ENCODE measurements at places on chromosomes 11 and 22.

DNA sequence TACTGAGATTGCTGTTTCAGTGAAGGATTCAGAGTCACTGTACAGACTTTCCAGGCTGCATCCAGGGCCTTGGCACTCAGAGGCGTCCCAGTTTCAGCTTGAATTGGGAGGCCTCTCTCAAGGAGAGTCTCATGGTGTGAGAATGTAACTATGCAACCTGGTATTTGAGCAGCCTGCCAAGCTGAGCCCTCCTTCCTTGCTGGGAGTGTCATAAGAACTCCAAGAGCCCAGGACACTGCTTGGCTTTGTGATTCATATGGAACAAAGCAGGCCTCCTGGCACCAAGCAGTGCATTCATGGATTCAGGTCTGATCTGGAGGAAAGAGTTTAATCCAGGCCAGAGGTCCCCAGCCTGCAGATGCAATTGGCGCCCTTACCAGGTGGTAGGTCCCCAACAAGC is 171.7 kb downstream of the DBX1 start:
- no peak for DNase-seq

GRCh38 chr11:131278472-131278871 is 91.9 kb upstream of the NTM start:
- no peak for DNase-seq

DNA sequence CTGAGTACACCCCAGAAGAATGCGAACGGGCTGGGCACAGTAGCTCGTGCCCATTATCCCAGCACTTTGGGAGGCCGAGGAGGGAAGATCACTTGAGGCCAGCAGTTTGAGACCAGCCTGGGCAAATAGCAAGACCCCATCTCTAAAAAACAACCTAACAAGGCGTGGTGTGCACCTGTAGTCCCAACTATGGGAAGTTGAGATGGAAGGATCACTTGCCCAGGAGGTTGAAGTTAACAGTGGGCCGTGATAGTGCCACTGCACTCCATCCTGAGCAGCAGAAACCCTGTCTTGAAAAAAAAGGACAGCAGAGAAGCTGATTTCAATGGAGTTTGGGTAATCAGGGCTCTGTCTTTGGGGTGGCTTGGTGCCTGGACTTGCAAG is 3.3 kb downstream of the RPLP2 start:
- no peak for DNase-seq

DNA sequence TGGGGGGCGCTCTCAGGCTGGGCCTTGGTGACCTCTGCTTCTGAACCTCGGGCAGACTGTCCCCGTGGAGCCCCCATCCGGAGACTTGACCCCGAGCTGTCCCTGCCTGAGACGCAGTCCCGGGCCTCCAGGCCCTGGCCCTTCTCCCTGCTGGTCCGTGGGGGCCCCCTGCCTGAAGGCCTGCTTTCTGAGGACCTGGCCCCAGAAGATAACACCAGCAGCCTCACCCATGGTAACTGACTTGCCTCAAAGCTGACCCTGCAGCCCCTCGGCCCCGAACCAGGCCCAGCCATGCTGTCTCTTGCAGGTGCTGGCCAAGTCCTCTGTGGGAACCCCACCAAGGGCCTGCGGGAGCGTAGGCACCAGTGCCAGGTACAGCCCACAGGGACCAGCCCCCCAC is 8.9 kb downstream of the LMNTD2 start:
- DNase-seq, result no peak

DNA sequence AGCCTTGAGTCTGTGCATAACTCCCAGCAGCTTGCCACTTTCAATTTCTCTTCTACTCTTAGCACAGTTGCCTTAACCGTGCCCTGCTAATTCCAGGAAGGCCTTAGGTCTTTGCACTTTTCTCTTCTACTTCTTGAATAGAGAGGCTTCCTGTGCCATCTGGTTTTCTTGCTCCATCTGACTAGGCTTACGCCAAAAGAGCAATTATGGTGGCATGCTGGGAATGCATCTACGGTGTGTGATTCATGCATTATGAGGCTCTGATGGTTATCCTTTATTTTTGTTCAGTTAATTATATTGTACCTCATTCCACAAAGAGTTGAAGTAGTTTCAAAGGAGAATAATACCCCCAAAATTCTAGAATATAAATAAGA is 29.4 kb downstream of the SIK2 start:
- no peak for DNase-seq

DNA sequence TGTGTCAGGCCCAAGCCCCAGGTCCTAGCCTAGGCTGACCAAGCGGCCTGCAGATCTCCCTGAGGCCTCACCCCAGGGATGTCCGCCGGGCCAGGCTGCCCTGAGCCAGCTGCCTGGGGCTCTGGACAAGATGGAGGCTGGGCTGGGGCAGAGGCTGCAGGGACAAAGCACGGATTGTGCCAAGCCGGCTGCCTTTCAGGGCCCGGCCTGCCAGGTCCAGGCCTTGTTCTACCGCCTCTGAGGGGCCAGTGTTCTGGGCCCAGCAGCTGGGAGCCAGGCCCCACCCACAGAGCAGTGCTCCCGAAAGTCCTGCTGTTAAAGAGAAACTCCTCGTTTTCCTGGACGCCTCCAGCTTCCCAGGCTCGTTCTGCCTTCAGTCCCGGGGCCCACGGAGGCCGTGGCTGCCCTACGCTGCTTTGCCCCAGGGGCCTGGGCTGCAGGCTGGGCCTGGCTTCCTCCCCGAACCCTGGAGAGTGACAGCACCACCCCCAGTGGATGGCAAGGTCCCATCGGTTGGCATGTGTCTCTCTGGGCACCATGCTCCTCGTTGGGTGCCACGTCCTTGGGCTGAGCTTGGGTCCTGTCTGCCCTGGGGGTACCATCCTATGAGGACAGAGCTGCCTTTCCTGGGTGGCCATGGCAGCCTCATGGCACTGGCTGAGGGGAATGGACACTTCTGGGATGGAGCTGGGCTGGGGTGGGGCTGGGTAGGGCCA is 7.6 kb downstream of the BRSK2 start:
- DNase-seq, result no peak

DNA sequence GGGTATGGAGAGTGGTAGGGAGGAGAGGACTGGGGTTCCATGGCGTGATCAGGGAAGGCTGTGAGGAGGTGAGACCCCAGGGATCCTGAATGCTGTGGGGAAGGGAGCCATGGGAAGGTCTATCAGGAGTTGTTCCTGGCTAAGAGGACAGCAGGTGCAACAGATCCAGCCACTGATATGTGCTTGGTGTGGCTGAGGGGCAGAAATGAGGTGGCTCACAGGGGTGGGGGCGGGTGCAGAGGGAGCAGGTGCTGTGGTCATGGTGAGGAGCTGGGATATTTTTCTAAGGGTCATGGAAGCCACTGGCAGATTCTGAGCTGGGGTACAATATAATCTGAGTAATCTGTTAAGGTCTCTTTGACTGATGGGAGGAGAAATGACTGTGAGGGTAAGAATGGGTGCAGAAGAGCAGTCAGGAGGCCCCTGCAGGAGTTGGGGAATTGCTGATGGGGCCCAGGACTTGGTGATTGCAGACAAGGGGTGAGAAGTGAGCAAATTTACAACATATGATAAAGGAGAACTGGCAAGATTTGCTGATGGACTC is 31.3 kb upstream of the DMC1 start:
- DNase-seq, result no peak

- peak; percentile 71 for DNase-seq
Observed at GRCh38 chr11:9972989-9973388, 309.1 kb downstream of the SWAP70 start.

- no peak for DNase-seq
Observed at GRCh38 chr11:19422276-19422675, 181.5 kb upstream of the E2F8 start.

DNA sequence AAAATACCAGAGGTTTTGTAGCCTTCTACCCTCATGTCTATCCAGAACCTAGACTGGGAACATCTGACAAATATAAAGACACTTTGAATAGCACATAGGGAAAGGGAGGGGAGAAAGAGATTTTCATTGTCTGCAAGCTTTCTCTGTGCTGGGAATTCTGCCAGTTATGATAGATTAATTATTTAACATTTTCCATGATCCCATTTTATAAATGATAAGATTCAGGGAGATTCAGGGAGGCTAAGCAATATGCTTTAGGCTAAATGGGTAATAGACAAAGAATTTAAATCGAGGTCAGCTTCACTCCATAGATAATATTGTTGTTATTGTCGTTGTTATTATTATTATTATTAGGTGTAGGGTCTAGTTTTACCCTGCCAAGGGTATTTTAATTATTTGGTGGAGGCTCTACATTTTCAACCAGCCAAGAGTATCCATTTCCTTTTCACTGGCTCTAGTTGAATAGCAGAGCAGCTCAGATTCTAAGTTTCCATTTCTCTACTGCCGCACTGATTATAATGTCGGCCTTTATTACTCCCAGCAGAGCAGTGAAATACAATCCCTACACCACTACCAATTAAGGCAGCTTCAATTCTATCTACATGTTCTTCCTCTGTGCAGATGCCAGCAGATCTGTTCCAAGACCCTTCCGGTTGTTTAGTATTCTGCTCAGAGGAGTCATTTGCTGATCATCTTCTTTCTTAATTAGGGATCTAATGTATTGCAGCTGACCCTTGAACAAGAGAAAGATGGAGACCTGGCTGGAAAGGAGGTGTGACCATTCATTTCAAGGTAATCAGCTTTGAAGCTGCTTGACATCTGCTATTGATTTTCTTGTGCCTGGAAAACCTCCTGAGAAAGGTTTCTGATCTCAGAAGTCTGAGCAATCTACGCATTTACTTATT is 23.8 kb upstream of the SYN3 start:
- DNase-seq, result no peak

DNA sequence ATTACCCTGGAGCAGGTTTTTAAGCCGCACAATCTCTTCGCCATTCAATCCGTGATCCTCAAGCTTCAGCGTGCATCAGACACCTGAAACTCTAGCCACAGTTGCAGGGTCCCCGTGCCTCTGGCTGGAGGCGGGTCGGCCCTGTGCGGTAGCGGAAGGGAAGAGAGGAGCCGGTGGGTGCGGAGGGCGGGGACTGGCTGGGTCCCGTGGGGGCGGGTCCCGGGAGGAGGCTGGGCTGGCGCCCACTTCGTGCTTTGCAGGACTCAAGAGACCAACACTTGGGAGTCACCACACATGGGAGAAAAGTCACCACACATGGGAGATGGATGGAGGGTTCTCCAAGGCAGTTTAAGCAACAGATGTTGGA is 772 bp downstream of the C22orf15 start:
- DNase-seq, result peak; percentile 58

DNA sequence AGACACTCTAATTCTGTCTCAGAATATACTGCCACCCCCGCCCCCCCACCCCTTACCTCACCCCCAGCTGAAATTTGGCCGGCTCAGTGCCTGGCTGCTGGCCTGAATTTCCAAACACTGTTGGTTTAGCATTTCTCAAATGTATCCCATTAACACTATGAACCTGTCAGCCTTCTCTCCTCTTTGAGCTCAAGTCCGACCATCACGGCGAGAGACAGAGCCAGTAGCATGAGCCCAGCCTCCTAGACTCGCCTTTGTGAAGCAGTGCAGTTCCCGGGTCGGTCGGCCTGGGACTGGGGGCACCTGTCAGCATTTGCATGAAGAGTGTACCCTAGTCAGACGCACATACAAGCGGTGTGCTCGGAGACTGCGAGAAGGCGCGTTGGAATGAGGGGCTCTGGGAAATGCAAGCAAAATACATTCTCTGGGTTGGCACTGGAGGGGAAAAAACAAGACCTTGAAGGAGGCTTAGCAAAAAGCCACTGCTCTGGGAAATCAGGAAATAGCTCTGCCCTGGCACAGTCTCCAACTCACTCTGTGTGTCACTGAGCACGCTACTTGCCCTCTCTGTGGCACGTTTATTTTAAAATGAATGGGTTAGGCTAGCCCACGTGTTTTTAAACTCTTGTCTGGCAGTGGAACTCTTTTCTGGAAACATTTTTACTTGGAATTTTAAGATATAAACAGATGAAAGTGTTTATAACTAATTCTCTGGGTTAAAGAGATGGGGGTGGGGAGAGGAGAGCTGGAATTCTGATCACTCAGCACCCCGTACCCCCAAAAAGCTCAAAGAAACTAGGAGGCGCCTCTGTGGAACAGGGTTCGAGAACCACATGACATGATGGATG is 108.3 kb downstream of the TIMP3 start:
- DNase-seq, result no peak

GRCh38 chr11:76824980-76825725 is 35.6 kb upstream of the ACER3 start:
- no peak for DNase-seq

- no peak for DNase-seq
Observed at GRCh38 chr22:46088541-46089311, 61.6 kb upstream of the PPARA start.

DNA sequence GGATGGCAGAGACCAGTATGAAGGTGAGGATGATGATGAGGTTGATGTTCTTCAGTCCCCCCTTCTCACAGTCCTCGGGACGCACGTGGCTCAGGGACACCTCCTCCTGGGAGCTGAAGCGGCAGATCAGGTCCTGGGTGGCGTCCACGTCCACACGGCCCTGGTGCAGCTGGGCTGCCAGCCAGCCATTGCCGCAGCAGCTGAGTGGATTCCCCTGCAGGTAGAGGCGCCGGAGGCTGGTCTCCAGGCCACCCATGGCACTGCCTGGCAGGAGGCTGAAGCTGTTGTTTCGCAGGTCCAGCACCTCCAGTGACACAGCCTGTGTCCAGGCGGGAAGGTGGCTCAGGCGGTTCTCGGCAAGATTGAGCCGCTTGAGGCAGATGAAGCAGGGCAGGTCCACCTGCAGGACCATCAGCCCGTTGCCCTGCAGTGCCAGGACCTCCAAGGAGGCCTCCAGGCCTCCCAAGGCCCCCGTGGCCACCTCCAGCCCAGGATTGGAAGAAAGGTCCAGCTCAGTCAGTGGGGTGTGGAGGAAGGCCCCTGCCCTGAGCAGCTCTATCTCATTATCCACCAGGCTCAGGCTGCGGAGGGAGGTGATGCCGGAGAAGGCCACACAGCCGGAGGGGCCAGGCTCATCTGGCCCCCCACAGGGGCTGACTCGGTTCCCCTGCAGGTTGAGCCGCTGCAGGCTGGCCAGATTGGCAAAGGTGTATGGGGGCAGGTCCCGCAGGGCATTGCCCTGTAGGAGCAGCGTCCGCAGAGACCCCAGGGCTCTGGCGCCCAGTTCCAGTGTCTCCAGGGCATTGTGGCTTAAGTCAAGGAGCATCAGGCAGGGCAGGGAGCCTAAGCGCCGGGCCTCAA is 10.6 kb downstream of the LRRC32 start:
- DNase-seq, result no peak

GRCh38 chr11:79860336-79860735 is 419.5 kb upstream of the TENM4 start:
- no peak for DNase-seq

DNA sequence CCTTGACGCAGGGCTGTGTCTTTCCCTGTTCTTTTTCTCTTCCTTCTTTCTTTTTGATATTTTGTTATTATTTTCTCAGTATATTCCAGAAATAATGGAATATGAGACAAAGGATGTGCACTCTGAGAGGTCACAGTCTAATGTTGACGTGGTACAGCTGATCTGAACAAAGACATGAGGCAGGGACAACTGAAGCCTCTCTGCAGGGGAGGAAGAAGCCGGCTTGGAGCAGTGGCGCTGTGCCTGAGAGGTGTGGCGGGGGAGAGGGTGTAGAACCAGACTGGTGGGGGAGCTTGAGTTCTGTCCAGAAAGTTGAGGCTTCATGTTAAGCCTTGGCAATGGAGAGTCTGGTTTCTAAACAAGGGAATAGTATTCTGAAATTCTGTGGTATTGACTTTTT is 34.7 kb downstream of the ADAMTS15 start:
- DNase-seq, result no peak

Measured in suppressor macrophage (primary cell).